GM19239 (cell line): ENCODE measurements at places on chromosomes 3 and 15.
A peak's percentile ranks its signal among the peaks of the same experiment; 100 is the strongest.

DNA sequence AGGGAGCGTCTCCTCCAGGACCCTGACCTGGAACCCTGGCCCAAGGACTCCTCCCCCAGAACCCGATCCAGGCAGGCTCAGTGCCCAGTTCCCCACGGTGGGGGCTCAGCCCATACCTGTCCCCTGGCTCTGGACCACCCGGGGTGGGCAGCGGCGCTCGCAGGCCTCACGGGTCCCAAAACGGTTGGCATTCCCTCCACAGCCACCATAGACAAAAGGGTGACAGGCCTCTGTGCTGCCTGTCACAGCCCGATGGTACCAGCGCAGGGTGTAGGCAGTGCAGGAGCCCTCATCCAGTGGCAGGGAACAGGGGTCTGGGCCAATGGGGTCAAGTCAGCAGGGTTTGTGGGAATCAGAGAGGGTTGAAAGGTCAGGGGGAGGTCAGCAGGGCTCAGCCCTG, 1.1 kb upstream of the UCN2 start:
- DNase-seq = no peak

GRCh38 chr15:28957606-28958498, 72.1 kb downstream of the APBA2 start:
- no peak for DNase-seq

- DNase-seq = no peak
Measured at GRCh38 chr3:186789554-186790260, 6.3 kb downstream of the EIF4A2 start.

DNA sequence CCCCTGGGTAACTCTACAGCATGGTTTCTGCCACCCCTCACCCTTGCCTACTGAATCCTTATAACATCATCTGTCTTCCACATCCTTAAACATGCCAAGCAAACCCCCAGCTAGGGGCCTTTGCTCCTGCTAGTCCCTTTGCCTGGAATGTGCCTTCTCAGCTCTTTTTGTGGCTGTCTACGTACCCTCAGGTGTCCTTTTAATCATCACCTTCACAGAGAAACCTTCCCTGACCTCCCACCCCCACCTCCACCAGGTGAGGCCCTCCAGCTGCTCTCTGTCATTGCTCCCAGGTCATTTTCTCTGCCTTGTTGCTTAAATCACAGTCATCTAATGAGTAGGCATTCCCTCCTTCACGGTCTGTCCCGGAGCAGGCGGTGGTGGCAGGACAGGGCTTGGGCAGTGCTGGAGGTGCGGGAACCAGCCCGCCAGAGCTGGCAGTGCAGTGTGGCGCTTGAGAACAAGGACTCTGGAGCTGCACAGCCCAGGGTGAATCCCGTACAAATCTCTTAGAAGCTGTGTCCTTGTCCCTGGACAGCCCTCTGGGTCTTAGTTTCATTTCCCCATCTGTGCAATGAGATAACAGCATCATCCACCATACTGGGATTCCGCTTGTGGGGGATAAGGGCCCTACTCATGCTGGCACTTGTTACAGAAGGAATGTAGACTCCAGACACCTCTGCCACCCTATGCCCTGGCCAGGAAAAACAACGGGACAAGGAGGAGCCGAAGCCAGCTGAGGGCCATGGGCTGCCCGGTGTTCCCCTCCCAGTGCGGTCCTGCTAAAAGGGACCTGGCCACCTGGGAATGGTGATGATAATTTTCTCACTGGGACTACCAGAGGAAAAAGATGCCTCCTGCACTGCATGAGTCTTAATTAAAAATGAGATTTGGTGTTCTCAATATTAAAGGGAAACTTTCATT, 52.1 kb upstream of the IQSEC1 start:
- no peak for DNase-seq

- DNase-seq = no peak
Measured at GRCh38 chr3:155173771-155174170, 93.7 kb downstream of the MME start.

- no peak for DNase-seq
Measured at GRCh38 chr15:42716626-42717025, 20.3 kb downstream of the CDAN1 start.

GRCh38 chr3:61686228-61686648, 124.9 kb downstream of the PTPRG start:
- DNase-seq = no peak

- DNase-seq = no peak
Measured at GRCh38 chr15:74807282-74807681, 5.4 kb upstream of the LMAN1L start.

DNA sequence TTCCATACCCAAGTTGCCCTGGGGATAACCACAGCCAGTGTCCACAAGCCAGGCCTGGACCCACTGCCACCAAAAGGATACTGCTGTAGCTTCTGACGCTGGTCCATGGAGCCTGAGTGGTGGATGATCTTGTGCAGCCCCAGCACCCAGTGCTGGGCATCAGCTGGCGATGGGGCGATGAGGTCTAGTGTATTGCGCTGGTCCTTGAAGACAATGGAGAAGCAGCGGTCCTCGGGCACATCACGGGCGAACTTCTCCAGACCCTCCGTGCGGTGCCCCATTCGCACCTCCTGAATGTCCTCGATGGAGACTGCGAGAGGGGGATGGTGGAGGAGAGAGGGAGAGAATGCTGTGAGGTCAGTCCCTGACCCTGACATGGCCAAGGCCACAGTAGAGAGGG, 13.0 kb downstream of the PLCD1 start:
- no peak for DNase-seq

DNA sequence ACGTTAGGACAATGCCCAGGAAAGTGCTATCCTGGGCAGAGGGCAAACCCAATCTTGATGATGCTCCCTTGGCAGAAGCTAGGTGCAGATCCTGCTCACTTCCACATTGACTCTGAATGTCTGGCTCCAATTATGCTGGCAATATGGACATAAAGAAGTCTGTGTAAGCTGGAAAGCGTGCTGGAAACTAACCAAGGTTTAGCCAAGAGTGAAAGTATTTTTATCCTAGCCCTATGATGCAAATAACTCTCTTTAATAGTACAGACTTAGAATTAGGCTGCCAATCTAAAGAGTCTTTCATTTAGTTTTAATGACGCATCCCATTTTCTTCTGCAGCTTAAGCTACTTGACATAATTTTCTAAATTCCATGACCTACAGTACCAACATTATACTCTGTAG, 571.8 kb downstream of the TUSC7 start:
- DNase-seq = no peak

GRCh38 chr15:74180881-74181602, 7.5 kb downstream of the ISLR start:
- DNase-seq = no peak

DNA sequence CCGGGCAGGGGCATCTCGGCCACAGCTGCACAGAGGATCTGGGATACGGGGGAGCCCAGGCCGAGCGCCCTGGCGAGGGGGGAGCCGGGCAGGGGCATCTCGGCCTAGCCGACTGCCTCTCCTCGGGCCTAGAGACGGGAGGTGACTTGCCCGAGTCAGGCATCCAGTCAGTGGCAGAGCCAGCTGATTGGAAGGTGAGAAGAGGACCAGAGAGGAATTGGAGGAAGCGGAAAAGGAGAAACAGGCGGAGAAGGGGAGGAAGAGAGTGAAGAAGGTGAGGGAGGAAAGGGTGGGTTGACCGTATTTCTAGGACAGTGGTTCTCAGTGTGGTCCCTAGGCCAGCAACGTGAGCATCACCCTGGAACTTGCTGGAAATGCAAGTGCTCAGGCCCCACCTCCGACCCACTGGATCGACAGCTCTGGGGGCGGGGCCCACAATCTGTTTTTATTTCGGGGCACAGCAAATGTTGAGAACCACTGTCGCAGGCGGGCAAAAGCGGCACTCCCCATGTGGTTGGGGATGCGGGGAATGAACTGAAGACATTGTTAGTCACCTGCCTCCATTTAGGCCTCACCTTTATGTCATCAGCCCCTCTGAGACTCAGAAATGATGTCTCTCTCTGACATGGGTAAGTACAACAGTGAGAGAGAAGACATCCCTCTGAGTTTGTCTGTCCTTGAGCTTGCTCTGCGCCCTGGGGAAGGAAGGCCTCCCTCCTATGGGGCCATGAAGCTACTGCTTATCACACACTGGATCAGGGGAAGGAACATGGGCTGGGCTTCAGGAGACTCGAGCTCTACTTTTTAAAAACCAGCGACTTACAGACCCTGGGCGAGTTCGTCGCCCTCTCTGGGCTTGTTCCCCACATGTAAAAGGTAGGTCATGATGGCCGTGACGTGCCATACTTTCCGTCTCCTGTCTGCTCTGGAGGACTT, 1.0 kb upstream of the MELTF start:
- no peak for DNase-seq

DNA sequence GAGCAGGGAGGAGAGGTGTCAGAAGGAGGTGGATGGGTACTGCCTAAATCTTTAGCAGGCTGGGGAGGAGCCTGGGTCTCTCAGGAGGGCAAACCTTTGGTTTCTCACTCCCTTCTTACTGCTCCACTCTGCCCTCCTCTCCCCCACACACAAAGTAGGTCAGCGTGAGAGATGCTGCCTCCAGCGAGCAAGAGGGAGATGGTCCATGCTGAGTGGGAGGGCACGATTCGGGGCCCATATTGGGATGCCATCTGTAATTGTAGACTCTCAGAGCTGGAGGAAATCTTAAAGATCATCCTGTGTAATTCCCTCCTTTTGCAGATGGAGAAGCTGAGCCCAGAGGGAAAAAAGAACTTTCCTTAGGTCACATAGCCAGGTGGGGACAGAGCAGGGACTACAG, 34.2 kb upstream of the SYN2 start:
- DNase-seq = no peak

DNA sequence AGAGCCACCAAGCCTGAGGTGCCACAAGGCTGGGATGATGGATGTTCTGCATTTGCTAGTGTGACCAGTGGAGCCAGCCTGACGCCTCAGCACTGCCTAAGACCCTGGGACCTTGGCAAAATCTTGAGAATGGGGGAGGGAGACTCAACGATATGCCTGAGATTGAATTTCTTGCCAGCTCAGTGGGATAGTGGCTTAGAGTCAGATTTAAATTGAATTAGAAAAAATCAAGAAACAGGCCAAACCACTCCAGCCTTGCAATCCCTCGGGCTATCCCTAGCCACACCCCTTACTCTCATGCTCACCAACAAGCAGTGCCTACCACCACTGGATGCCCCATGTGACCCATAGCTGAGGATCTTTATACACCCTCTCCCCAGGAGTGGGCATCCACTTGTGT, 18.7 kb upstream of the PDE8A start:
- no peak for DNase-seq

DNA sequence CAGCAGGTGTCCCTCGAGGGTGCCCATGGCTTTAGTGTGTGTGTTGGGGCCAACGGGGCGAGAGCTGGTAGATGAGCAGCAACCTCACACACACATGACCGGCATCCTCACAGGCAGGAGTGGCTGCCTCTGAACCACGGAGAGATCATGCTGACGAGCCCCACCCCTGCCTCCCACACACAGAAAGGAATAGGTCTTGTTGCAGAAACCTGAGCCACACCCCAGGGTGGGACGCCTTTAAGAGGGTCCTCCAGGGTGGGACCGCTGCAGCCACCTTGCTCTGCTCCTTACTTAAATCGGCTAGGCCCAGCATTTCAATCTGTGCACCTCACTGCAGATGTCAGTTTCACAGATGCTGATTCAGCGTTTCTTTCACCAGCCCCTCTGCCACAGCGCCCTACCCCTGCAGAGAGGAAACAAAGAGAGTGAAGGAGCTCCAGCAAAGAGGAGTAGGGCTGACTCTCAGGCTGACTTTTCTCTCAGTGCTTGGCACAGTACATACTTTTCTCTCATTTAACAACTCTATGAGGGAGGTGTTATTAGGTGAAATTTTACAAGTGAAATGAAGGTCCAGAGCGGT, 61.2 kb upstream of the EPHB3 start:
- no peak for DNase-seq

DNA sequence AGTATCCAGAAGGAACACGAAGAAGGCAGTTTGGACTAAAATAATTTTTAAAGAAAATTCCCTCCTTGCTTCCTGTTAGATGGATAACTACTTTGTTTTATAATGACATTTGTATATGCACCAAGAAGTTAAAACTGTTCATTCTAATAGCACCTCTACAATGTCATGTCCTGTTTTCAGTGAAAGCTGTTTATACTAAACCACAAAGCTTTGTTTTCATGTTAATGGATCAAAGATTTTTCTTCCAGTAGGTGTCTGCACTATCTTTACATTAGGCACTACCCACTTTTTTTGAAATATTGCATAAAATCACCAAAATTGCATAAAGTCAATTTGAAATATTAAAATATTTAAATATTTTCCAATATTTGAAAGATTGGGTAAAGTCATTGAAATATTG, 10.1 kb downstream of the RARRES1 start:
- no peak for DNase-seq

DNA sequence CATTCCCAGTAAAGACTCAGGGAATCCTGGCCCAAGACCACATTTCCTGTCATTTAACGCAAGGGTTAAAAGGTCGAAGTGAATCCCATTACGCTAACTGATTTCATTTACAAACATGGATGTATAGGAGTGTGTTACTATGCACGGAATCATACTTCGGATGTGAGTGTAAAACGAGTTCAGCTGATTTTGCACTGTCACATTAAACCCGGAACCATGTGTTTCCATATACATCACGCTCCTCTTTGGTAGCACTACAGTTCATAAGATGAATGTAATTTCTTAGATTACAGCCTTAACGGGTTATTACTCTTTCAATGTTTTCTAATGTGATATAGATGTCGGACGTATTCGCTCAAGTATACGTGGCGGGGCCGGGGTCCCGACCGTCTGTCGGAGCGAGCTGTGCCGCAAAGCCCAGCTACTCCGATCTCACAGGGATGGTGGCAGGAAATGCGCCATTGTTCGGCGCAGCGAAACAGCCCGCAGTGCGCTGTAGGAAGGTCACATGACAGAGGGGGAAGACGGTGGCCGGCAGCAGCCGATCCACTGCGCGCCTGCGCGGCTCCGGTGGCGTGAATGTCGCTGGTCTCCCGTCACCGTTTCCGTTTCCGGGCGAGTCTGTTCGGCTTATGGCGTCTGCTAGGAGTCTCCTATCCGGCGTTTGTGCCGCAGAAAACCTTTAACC, 97.3 kb downstream of the NPAP1 start:
- no peak for DNase-seq

DNA sequence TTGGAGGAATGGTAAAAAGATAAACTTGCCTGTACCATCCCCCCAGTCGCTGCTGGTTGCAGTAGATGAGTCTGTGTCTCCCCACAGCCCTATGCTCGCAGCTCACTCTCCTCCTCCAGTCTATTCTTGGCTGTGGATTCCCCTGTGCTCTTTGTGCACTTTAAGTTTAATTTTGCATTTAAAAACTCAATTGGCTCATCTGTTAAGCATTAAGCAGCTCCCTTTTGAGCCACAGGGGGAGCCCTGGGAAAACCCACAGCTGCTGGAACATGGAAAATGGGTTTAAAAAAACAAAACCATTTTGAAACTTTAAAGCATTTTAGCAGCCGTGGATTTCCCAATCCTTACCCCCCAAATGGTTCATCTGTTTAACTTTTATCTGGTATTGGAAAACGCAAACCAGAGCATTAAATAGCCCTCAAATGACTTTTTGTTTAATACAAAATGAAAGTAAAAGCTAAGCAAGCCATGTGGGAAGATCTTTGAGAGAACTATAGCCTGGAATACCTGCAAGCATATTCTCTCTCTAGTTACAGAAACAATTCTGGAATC, 536.9 kb downstream of the ZIC1 start:
- DNase-seq = peak; percentile 3

- no peak for DNase-seq
Measured at GRCh38 chr3:183254487-183255347, 1.7 kb downstream of the B3GNT5 start.

GRCh38 chr15:88752951-88753350, 50.3 kb upstream of the ACAN start:
- DNase-seq = no peak
